ENCODE measurements at places on chromosomes 6 and 20.

DNA sequence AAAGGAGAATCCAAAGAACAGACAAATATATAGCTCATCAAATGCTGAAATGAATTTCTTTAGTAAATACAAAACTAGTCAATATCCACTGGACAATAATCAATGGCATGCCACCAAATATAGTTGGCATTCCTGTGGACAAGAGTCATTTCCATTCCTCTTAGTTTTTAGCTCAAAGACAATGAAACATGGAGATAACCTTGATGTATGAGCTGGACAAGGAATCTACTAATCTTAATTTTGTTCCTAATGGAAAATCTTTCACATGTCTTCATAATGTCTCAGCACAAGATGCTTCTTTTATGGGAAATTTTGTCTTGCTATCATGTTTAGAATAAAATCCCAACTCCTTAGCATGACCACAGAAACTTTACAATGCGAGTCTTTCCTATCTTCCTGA is 87.8 kb downstream of the PFDN4 start:
- DNase-seq = no peak

DNA sequence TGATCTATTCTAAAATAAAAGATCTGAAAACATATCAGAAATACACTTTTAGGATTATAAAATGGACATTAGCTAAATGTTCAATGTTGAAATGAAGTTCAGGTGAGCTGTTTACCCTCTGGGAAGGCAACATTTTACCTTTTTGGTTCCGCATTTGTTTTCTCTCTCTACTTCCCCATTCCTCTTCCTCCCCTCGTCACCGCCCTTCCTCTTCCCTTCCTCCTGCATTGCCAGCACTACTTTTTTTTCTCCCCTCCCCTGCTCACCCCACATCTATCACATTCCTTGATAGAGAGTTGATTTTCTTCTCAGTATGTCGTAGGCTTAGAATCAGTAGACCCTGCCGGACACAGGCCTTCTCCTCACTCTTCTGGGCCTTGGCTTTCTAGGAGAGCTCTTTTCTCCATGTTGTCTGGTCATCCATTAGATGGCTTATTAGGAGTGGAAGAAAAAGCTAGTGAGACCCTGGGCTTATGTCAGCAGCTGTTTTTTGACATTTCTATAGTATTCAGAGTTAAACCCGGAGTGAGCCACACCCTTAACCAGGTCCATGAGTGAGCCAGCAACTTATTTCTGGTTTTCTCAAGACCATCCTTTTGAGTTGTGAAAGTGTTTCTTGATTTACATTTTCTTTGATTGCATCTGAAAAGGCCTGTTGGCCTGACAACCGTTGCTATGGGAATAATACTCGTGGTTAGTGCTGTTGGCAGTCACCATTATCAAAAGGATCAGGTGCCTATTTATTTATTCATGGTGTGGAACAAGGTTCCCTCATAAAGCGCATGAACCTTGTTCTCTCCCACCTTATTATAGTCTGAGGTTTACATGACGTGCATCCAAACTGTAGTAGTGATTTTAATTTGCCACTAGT is 90.9 kb downstream of the DTD1 start:
- DNase-seq = no peak

DNA sequence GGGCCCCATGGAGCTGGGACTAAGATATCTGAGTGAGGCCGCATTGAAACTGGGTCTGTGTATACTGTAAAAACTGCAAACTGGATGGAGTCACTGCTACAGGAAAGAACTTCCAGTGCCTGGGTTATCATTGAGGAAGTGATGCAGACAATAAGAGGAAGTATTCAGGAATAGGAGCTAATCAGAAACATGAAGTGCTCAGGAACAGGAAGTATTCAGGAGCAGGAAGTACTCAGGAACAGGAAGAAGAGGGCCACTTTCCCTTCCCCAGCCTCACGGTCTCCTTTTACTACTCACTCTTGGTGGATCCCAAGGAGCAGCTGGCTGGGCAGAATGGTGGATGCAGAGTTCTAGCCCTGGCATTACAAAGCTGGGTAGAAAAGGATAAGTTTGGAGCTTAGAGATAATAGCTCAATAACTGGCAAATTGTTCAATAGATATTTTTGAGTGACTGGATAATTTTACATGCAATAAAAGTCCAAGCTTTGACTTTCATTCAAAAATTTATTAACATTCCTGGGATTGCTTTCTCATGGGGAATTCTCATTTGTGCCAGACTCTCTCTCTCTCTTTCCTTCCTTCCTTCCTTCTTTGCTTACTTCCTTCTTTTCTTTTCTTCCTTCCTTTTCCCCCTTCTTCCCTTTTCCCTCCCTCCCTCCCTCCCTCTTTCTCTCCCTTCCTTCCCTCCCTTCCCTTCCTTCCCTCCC is 82.2 kb upstream of the PAX1 start:
- DNase-seq = no peak

DNA sequence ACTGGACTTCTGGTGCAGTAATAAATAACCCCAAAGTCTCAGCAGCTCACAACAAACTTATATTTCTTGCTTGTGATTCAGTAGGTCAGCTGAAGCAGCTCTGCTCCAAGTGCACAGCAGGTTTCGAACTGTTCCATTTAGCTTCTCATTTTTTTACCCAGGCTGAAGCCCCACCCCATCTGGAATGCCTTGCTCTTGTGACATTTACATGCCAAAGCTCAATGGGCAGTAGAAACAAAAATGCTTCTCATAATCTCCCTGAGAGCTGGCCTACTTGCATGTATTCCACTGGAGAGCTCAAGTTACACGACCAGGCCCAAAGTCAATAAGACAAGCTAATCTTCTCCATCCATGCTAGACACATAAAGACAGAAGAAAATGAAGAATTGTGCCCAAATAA is 165.2 kb downstream of the HAO1 start:
- no peak for DNase-seq

DNA sequence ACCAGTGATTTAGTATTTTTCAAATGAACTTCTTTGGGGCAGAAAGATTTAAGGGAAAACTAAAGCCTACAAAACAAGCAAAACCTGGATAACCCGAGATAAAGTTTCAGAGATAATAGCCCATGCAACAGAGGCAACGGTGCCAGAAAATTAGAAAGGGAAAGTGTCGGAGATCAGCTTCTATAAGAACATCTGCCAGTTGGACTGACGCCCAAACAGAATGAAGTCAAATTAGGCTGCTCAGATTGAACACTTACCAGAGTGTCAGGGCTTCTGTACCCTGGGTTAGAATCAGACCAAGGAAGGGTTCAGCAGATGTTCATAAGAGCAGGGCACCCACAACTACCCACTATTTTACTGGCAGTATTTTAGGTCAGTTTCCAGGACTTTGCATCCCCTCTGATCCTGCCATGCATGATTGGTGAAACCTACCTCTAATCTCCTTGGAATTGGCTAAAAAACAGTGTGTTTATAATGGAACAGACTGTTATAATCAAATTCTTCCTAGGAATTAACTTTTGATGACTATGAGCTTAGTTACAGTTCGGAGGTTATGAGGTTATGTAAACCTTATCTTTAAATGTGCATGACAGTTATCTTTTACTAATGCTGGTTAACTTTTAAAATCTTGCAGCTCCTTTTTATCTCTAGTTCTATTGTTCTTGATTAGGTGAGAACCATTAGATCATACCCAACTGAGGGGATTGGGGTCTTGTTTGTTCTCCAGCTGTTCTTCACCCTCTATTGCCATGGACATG is 13.1 kb downstream of the BMP2 start:
- no peak for DNase-seq

- DNase-seq = no peak
Observed at GRCh38 chr6:158781692-158782373, 37.3 kb downstream of the EZR start.

DNA sequence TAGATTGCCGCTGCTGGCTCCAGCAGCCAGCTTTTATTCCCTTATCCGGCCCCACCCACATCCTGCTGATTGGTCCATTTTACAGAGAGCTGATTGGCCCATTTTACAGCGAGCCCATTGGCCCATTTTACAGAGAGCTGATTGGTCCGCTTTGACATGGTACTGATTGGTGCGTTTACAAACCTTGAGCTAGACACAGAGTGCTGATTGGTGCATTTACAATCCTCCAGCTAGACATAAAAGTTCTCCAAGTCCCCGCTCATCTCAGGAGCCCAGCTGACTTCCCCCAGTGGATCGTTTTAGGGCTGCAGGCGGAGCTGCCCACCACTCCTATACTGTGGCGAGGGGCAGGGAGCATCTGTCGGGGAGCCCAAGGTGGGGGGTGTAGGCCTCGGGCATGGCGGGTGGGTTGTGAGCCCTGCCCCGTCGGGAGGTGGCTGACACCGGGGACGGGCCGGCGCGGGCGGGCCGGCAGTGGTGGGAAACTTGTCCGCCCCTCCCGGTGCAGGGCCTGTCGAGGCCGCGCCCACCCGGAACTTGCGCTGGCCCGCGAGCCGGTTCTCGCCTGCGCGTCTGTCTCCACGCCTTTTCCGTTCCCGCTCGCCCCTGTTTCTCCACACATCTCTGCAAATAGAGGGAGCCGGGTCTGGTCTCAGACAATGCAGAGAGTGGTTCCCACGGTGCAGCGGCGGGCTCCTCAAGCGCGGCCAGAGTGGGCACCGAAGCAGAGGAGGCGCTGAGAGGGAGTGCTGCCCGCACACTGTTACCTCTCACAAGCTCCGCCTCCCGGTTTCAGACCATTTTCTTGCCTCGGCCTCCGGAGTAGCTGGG is 86.1 kb upstream of the STMND1 start:
- DNase-seq = no peak

GRCh38 chr6:109344226-109344625 is 38.0 kb downstream of the CD164 start:
- no peak for DNase-seq

Data from ovary (tissue), 10 donors.